ENCODE measurements at places on chromosomes 2 and 18.

- H3K4me3 ChIP-seq: no peak overlapping the region
- H3K4me1 ChIP-seq: no peaks in the 10 kb centered on the region
- H3K36me3 ChIP-seq: no peaks in the 10 kb centered on the region
- DNase-seq: peak; percentile 6
- no peak overlapping the region for H3K27ac ChIP-seq
- no peaks in the 10 kb centered on the region for H3K27me3 ChIP-seq
Measured at GRCh38 chr2:21372654-21373053, 248.9 kb downstream of the TDRD15 start.

DNA sequence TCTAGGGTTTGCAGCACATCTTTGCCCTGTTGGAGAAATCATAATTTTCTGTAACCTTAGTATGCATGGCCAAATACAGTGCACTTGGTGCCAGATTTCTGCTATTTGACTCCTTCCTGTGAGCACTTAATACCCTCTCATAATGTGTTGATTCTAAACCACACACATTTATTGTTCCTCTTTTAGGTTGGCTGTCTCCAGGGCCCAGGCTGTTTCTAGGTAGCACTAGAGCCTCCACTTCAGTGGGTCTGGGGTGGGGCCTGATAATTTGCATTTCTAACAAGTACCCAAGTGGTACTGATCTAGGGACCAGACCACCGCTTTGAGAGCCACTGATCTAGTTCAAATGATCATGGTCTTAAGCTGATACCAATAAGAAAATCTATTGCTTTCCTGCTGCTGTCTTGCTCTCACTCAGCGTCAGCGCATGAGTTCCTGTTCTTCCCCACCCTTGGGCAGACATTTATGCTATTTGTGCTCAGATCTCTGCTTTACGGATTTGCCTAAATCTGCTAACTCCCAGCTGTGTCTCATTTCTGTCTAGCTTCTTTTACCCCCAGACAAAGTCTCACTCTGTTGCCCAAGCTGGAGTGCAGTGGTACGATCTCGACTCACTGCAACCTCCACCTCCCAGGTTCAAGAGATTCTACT lies 7.4 kb downstream of the PTRHD1 start:
- no peak overlapping the region for H3K27ac ChIP-seq
- H3K27me3 ChIP-seq: peaks cover 2% of the 10 kb centered on the region
- DNase-seq: no peak
- H3K4me3 ChIP-seq: no peak overlapping the region
- H3K36me3 ChIP-seq: peaks cover 6% of the 10 kb centered on the region

- peaks cover 8% of the 10 kb centered on the region for H3K4me1 ChIP-seq
- H3K4me3 ChIP-seq: no peak overlapping the region
- H3K36me3 ChIP-seq: no peaks in the 10 kb centered on the region
Measured at GRCh38 chr2:84807063-84807485, 73.8 kb downstream of the TRABD2A start.

DNA sequence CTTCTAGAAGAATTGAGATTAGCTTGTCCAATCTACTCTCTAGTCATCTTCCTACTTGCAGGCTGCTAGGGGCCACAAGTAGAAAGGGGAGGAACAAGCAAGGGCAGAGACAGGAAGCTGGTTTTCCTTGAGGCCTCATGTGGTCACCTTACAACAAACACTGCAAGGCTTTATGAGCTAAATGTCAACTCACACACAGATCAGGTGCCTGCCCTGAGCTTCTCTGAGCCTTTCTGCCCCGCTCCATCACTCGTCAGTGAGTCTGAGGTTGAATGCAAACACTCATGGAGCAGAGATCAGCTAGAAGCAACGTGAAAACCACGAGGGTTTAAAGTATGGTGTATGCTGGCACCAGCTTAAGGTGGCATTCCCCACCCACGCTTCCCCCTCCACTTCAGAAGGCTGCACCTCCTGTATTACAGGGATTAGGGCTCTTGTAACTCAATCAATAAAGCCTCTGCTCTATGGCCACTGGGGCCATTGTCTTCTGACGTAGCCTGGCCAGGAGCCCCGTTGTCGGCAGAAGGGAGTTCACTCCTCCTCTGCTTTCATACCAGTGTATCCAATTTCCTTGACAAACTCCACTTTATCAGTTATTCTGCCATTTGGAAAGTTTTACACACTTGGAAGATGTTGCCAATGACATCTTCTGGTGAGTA lies 5.4 kb upstream of the CRYGC start:
- H3K27ac ChIP-seq: no peak overlapping the region
- peak; percentile 14 for DNase-seq
- H3K4me1 ChIP-seq: peaks cover 11% of the 10 kb centered on the region
- H3K4me3 ChIP-seq: no peak overlapping the region

- H3K4me1 ChIP-seq: no peaks in the 10 kb centered on the region
- no peaks in the 10 kb centered on the region for H3K27me3 ChIP-seq
- no peaks in the 10 kb centered on the region for H3K36me3 ChIP-seq
- no peak for DNase-seq
- no peak overlapping the region for H3K27ac ChIP-seq
- no peak overlapping the region for H3K4me3 ChIP-seq
Measured at GRCh38 chr2:1068241-1068640, 117.6 kb downstream of the SNTG2 start.

GRCh38 chr2:241842067-241842415 lies 16.7 kb downstream of the PDCD1 start:
- H3K4me1 ChIP-seq: peaks cover 48% of the 10 kb centered on the region
- peaks cover 8% of the 10 kb centered on the region for H3K27me3 ChIP-seq
- H3K36me3 ChIP-seq: no peaks in the 10 kb centered on the region
- H3K4me3 ChIP-seq: no peak overlapping the region
- H3K27ac ChIP-seq: no peak overlapping the region
- DNase-seq: no peak

DNA sequence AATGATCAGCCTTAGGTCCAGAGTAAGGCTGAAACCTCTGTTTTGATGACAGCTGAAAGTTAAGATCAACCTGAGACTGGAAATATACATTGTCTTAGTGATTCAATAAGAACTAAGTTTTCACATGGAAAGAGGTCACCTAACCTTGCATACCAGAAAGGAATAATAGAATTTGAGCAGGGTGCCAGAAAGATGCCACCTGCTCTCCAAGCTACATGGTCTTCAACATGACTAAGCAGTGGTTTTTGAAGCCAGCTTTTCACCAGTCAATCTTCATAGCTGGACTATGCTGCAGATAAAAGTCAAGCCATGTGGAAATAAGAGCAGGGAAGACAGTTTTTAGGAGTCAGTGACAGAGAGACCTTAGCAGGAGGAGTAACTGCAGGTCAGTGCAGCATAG lies 589.4 kb upstream of the SYT4 start:
- no peaks in the 10 kb centered on the region for H3K36me3 ChIP-seq
- H3K27ac ChIP-seq: no peak overlapping the region
- no peaks in the 10 kb centered on the region for H3K27me3 ChIP-seq
- no peak for DNase-seq

GRCh38 chr2:133434959-133435668 lies 133.1 kb downstream of the NCKAP5 start:
- no peak overlapping the region for H3K27ac ChIP-seq
- DNase-seq: no peak
- no peaks in the 10 kb centered on the region for H3K4me1 ChIP-seq
- H3K4me3 ChIP-seq: no peak overlapping the region
- H3K36me3 ChIP-seq: no peaks in the 10 kb centered on the region

- no peak overlapping the region for H3K4me3 ChIP-seq
- no peaks in the 10 kb centered on the region for H3K36me3 ChIP-seq
- H3K4me1 ChIP-seq: no peaks in the 10 kb centered on the region
- no peak for DNase-seq
- H3K27me3 ChIP-seq: no peaks in the 10 kb centered on the region
Measured at GRCh38 chr18:41681138-41681880, 273.7 kb upstream of the PIK3C3 start.

- H3K4me1 ChIP-seq: peaks cover 3% of the 10 kb centered on the region
- no peak for DNase-seq
- H3K27me3 ChIP-seq: no peaks in the 10 kb centered on the region
- H3K4me3 ChIP-seq: no peak overlapping the region
- H3K27ac ChIP-seq: no peak overlapping the region
Measured at GRCh38 chr2:8000870-8001269, 681.0 kb upstream of the ID2 start.

DNA sequence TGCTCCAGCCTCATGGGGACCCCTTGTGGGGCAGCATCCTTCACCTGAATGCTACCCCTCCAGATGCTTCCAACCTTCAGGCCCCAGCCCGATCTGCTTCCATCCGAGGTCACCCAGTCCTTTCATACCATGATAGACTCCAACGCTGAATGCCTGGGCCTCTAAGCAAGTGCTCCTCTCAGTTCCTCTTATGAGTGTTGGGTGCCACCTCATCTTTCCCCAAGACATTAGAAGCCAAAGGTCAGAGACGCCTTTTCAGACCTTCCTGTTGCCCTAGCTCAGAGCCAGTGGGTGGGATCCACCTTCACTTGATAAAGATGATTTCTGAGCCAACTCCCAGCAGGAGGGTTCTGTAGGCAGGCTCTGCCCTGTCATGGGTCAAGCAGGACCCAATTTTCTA lies 174.5 kb upstream of the MGAT5 start:
- no peaks in the 10 kb centered on the region for H3K4me1 ChIP-seq
- H3K4me3 ChIP-seq: no peak overlapping the region
- no peak for DNase-seq
- H3K27ac ChIP-seq: no peak overlapping the region

GRCh38 chr2:43899589-43899988 lies 60.8 kb downstream of the ABCG8 start:
- no peaks in the 10 kb centered on the region for H3K4me1 ChIP-seq
- DNase-seq: no peak
- no peak overlapping the region for H3K27ac ChIP-seq
- peaks cover 26% of the 10 kb centered on the region for H3K36me3 ChIP-seq
- H3K27me3 ChIP-seq: no peaks in the 10 kb centered on the region
- H3K4me3 ChIP-seq: no peak overlapping the region

GRCh38 chr2:10022445-10022844 lies 20.9 kb upstream of the KLF11 start:
- H3K27me3 ChIP-seq: no peaks in the 10 kb centered on the region
- no peaks in the 10 kb centered on the region for H3K4me1 ChIP-seq

DNA sequence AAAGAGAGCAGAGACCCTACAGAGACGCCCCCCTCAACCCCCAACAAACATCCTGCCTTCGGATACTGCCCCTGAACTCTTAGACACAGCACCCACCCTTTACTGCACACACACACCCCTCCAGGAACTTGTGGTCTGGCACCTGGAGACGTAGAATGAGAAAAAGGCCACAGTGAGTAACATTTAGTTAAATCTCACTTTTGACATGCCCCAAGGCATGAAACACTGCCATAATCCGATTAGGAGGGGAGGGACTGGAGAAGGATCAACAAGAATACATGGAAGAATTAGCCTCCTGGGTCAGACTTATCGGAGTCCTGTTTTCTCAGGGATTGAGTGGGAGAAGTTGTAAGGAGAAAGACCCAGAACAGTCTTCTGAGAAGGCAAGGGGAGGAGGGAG lies 4.1 kb downstream of the CDK5R2 start:
- no peak overlapping the region for H3K4me3 ChIP-seq
- H3K27me3 ChIP-seq: peaks cover 63% of the 10 kb centered on the region
- no peak overlapping the region for H3K27ac ChIP-seq
- no peak for DNase-seq
- peaks cover 18% of the 10 kb centered on the region for H3K4me1 ChIP-seq

- H3K4me3 ChIP-seq: no peak overlapping the region
- no peaks in the 10 kb centered on the region for H3K27me3 ChIP-seq
- no peak for DNase-seq
- no peaks in the 10 kb centered on the region for H3K4me1 ChIP-seq
- H3K36me3 ChIP-seq: no peaks in the 10 kb centered on the region
Measured at GRCh38 chr2:24429197-24430074, 61.6 kb upstream of the NCOA1 start.

GRCh38 chr2:58796239-58796910 lies 555.2 kb upstream of the FANCL start:
- H3K36me3 ChIP-seq: no peaks in the 10 kb centered on the region
- no peak for DNase-seq
- H3K4me1 ChIP-seq: no peaks in the 10 kb centered on the region
- no peak overlapping the region for H3K27ac ChIP-seq
- peaks cover 6% of the 10 kb centered on the region for H3K27me3 ChIP-seq

DNA sequence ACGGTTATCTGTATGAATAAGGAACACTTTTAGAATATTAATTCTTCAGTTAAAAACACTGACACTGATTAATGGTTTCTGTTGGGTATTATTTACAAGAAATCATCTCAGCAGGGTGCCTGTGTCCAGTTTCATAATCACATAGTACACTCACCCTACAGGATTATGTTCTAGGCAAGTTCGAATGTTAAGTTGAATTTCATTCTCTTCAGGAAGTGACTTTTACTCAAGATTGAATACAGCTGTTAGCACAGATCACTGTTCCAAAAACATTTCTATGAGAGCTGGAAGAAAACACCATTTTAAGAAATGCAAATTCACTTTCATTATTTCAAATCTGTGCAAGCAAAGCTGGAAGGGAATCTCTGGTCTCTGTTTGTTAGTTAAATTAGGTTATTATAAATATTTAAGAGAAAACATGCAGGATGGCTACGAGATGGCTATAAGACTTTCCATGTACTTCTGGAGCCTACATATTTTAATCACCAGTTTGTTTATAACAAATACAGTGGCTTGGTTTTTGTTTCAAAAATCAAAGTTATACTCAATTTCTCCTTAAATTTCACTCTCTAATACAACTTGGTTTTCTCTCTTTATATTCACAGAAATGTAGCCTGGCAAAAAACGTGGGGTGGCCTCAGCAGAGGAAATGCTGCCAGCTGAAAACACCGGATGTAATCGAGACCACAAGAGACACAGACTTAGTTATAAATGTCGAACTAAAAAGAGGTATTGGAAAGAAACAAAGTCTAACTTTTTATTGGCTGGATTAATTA lies 65.8 kb downstream of the RBMS1 start:
- peak; percentile 67 for DNase-seq
- H3K36me3 ChIP-seq: peaks cover 8% of the 10 kb centered on the region
- H3K4me1 ChIP-seq: peaks cover 47% of the 10 kb centered on the region

GRCh38 chr2:128495996-128496547 lies 177.4 kb upstream of the HS6ST1 start:
- H3K27me3 ChIP-seq: peaks cover 2% of the 10 kb centered on the region
- DNase-seq: no peak
- H3K4me3 ChIP-seq: no peak overlapping the region
- H3K36me3 ChIP-seq: no peaks in the 10 kb centered on the region
- no peak overlapping the region for H3K27ac ChIP-seq
